ENCODE measurements at places on chromosomes 3 and 15.

- no peak for DNase-seq
Measured at GRCh38 chr15:69862540-69862939, 235.2 kb downstream of the TLE3 start.

DNA sequence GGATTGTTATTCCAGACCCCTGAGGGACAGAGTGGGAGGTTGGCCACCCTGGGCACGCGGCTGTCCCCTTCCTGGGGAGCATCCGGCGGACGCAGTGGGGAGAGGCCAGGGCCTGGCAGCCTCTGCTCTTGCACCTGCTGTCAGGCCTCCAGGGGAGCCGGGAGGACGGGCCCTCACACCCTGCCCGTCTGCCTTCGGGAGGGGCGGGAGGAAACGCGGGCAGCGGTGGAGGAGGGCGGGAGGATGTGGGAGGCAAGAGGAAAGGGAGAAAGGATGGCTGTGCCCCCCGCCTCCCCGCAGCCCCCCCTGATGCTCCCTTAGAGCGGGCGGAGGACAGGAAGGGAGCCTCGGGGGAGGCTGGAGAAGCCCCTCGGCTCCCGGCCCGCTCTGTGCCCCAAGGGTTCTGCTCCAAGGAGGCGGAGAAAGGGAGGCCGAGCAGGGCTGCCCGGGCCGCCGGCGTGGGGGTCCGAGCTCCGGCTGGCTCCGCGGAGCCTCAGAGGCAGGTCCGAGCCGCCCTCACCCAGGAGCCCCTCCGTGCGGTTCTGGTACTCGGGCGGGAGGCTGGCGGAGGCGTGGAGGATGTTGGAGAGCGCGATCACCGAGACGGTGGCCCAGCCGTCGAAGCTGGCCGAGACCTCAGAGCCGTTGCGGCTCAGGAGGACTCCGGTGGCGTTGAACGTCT is 40.9 kb downstream of the MUC20 start:
- no peak for DNase-seq

- DNase-seq = no peak
Measured at GRCh38 chr3:169044331-169045113, 619.0 kb downstream of the MECOM start.

- no peak for DNase-seq
Measured at GRCh38 chr15:93848490-93848889, 382.9 kb upstream of the MCTP2 start.

- DNase-seq = no peak
Measured at GRCh38 chr15:68526784-68527183, 52.0 kb upstream of the CORO2B start.

- DNase-seq = no peak
Measured at GRCh38 chr3:184172681-184173373, 1.8 kb upstream of the AP2M1 start.
